ENCODE measurements at places on chromosomes 13 and 19.

- peak; percentile 35 for DNase-seq
Measured at GRCh38 chr13:76637641-76638141, 248.5 kb downstream of the KCTD12 start.

DNA sequence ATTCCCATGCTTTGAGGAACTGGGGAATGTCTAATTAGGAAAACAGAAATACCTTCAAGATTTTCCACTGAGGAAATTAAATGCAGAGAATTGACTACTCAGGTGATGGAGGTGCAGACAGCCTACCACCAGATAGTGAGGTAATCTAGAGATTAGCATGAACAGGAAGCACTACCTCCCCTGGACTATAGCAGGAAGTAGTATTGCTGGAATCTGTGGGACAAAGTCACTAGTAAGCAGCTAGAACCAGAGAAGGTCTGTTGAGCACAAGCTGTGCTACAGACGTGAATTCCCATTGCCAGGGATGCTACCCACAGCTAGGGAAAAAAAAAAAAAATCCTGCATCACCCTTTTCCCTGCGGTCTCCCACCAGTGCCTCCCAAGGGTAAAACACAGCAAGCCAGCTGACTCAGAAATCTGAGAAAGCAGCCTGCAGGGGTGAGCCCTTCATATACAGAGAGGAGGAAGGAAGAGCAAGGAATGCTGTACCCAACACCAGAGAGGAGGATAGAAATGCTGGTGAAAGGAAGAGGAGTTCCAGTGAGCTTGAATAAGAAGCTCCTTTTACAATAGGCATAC, 10.2 kb downstream of the ENOX1 start:
- DNase-seq, result peak; percentile 21

GRCh38 chr13:80475718-80476117, 134.8 kb upstream of the SPRY2 start:
- no peak for DNase-seq

DNA sequence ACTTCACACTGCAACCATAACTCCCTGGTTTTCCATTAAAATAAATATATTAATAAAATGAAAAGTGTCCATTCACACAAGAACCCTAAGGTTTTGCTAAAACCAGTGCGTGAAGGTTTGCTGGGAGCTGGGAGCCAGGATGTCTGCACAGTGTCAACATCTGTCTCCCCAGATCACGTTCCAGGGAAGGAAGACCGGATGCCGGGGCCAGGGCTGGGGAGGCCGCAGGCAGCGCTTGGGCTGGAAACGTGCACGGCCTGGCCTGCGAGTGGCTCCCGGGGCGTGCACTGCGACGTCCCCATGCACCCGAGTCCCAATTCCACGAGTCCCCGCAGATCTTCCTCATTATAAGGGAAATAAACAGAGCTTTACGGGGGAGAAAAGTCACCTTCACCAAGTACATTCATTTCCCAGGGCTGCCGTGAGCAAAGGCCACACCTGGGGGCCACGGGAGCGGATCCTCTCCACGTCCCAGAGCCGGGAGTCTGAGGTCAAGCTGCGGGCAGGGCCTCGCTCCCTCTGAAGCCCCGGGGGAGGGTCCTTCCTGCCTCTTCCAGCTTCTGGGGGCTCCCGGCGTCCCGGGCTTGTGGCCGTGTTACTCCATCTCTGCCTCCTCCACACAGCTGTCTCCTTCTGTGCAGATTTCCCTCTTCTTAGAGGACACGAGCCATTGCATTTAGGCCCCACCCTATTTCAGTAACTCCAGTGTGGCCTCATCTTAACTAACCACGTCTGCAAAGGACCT, 12.8 kb downstream of the SHC2 start:
- DNase-seq, result no peak

- DNase-seq, result no peak
Measured at GRCh38 chr13:34417896-34418295, 524.2 kb upstream of the NBEA start.

- no peak for DNase-seq
Measured at GRCh38 chr13:22470075-22470474, 710.7 kb upstream of the SGCG start.

DNA sequence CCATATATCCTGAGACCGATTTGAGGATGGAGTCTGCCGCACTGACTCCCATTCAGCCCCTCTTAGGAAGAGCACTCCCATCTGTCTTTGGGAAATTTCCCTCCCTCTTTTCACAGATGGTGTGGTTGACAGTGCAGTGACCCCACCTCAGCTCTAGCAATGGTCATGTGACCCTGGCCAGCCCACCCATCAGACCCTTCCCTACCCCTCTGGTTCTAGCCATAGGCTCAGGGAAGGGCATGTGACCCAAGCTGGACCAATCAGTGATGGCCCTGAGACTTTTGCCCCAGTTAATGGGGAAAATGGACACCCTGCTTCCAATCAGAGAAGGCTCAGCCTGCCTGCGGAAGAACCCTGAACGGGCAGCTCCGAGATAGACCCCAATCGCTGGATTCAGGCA, 26.3 kb downstream of the IL12RB1 start:
- DNase-seq, result no peak

- DNase-seq, result no peak
Measured at GRCh38 chr13:68257111-68257842, 1027.1 kb upstream of the PCDH9 start.

Data from EH (cell line).